Glomerular endothelial cell (primary cell): ENCODE measurements at places on chromosomes 2 and 18. TPM values are rescaled to one million over a fixed set of nuclear protein-coding genes. Genes with fewer than 3 reads are reported as not detected.

Gene NYAP2
- total RNA-seq, result not detected in 2 replicates

Gene CD8B2
- total RNA-seq, result not detected in 2 replicates

Gene FAP
- total RNA-seq, result 17.8 and 50.0 TPM in 2 replicates

Gene POTEE
- total RNA-seq, result not detected in 2 replicates

Gene TLX2
- not detected in 2 replicates for total RNA-seq

Gene CENPA
- total RNA-seq, result 3.6 and 4.6 TPM in 2 replicates

Gene SLC4A5
- total RNA-seq, result 0.10 and 0.18 TPM in 2 replicates

Gene CLEC4F
- total RNA-seq, result 0.18 TPM in 1 of 2 replicates, not detected in the other
